ENCODE measurements at places on chromosomes 4 and X.
A peak's percentile ranks its signal among the peaks of the same experiment; 100 is the strongest.

DNA sequence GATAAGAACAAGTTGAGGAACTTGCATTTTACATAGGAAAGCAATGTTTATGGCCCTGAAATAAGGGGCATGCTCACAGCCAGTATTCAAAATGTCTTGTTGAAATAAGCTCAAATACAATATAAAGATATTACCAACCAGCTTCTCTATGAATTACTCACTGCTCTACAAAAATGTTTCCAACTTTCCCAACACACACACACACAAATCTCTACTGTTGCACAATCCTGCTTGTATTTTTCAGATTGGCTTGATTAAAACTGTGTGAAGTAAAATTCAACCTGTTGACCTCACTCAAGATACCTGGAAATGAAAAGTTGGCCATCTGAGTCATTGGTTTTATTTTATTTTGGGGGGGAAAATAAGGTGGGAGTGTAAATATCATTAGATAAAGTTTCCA lies 128.6 kb downstream of the CHIC2 start:
- DNase-seq = no peak

GRCh38 chrX:43693602-43694406 lies 37.7 kb downstream of the MAOA start:
- DNase-seq = no peak

DNA sequence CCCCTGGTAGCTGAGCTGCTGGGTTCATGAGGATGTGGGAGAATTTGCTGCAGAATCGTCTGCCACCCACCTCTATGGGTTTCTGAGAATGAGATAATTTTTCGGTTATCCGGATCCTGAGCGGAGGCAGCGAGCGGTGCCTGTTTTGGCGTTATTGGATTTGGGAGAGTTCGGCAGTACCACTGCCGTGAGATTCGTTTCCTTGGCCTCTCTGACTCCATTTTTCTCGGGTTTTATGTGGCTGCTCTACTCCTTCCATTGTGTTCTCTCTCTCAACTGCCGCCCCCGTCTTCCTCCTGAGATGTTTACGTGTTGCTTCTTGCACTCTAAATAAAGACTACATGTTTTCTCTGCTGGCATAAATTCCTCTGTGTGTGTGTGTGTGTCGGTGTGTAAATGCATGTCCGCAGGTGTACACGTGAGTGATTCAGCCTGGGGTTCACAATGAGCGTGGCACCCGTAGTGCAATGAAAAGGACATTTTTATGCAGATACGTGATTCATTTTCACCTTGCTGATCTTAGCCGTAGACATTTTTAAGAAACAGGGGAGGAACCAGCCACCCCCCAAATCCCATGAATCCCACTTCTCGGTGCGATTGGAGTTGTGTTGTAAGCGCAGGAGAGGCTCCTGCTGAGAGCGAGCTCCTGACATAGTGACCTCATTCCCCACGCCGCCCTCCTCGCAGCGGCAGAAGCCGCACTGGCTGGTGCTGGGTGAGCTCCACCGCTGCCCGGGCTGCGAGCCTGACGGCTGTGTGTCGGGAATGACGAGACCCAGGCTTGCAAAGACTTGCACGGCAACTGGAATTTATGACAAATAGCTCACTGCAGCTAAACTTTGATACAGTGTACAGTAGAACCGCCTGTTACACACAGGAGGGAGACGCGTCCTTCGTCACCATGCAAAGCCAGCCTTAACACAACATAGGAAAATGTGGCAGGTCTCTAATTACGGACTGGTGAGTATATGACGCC lies 82.2 kb downstream of the STOX2 start:
- no peak for DNase-seq

- peak; percentile 17 for DNase-seq
Measured at GRCh38 chr4:55122235-55122634, 3.2 kb downstream of the KDR start.

DNA sequence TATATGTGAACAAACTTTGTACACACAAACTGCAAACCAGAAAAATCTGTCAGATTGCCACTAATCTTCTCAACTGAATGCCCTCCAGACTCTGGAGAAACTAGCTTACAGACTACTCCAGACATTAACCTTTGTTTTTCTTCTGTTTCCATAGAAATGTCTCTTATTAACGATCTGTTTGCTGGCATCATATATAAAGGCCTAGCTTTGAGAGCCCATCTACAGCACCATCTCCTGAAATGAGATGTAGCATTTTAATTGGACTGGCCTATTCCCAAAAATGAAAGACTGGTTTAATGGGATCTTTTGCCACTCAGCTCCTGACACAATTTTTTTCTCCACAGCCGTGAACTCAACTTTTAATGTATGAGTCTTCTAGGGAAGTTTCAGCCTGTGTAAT lies 266.0 kb upstream of the IL1RAPL1 start:
- DNase-seq = no peak

- DNase-seq = no peak
Measured at GRCh38 chrX:16979226-16979625, 32.8 kb downstream of the REPS2 start.

GRCh38 chrX:8914681-8915080 lies 113.5 kb upstream of the FAM9A start:
- DNase-seq = no peak

GRCh38 chr4:5114950-5115349 lies 63.7 kb downstream of the STK32B start:
- DNase-seq = no peak

GRCh38 chr4:15809466-15809865 lies 31.3 kb downstream of the CD38 start:
- DNase-seq = no peak
